ENCODE measurements at places on chromosomes 12 and 14.

GRCh38 chr14:30550335-30550734 is 8.6 kb upstream of the G2E3 start:
- no peak for DNase-seq

DNA sequence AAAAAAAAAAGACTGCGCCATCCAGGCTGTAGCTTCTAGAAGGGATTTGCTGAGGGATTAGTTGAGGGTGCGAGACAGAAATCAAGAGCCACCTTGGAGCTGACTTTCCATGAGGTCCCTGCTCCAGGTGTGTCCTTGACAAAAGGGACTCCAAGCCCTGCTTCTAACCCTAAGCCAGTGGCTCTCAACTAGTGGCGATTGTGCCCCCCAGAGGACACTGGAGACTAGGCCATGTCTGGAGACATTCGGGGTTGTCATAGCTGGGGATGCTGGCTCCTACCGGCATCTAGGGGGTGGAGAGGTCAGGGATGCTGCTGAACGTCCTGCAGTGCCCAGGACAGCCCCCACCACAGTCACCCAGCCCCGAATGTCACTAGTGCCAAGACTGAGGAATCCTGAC is 40.6 kb downstream of the SPRING1 start:
- peak; percentile 53 for DNase-seq

GRCh38 chr12:12881151-12881909 is 10.0 kb upstream of the GPRC5A start:
- DNase-seq = no peak

GRCh38 chr14:53389202-53389601 is 236.1 kb upstream of the DDHD1 start:
- no peak for DNase-seq

- DNase-seq = no peak
Observed at GRCh38 chr14:101350021-101350420, 211.3 kb upstream of the DIO3 start.

- DNase-seq = no peak
Observed at GRCh38 chr14:104252256-104253215, 114.1 kb downstream of the KIF26A start.

GRCh38 chr14:105093038-105093430 is 27.8 kb upstream of the GPR132 start:
- peak; percentile 58 for DNase-seq

Measured in activated naive CD4-positive, alpha-beta T cell treated with anti-CD3 and anti-CD28 coated beads for 36 hours (primary cell).